ENCODE measurements at places on chromosomes 5 and 9. TPM values are rescaled to one million over a fixed set of nuclear protein-coding genes. Genes with fewer than 3 reads are reported as not detected.

Gene DOCK8
- under 0.01 TPM for total RNA-seq

Gene C5orf52
- not detected for total RNA-seq

Gene TXNDC8
- total RNA-seq = not detected

Gene EQTN
- total RNA-seq = not detected

Gene BTNL9
- not detected for total RNA-seq

Data from bronchus fibroblast of lung (primary cell).